Heart right ventricle (tissue), 16 donors: ENCODE measurements at places on chromosomes 6 and 20. TPM values are rescaled to one million over a fixed set of nuclear protein-coding genes. Genes with fewer than 3 reads are reported as not detected.

DNA sequence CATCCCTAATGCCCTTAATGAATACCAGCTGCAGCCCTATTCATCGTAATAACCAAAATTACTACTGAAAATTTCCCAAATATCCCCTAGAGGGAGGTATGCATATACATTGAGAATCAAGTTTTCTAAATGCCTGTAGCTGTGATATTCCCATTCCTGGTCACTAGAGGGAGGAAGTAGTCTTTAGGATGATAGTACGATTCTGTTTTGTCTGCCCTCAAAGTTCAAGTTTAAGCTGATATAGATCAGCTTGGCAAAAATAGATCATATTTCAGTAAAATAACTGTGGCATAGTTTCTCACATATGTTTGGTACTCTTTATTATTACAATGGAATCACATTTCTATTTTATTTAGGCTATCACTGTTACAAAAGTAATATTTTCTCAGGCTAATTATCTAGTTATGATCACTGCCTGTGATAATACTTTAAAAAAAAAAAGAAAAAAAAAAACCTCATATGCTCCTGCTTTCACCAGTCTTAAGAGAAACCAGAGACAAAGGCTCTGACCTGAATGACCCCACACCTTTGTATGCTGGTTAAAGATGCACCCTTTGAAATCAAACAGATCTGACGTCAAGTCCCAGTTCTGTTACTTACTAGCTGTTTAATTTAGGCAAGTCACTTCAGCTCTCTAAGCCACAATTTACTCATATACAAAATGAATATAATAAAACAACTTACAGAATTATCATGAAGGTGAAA lies 11.0 kb downstream of the TSPYL1 start:
- no peak for DNase-seq

DNA sequence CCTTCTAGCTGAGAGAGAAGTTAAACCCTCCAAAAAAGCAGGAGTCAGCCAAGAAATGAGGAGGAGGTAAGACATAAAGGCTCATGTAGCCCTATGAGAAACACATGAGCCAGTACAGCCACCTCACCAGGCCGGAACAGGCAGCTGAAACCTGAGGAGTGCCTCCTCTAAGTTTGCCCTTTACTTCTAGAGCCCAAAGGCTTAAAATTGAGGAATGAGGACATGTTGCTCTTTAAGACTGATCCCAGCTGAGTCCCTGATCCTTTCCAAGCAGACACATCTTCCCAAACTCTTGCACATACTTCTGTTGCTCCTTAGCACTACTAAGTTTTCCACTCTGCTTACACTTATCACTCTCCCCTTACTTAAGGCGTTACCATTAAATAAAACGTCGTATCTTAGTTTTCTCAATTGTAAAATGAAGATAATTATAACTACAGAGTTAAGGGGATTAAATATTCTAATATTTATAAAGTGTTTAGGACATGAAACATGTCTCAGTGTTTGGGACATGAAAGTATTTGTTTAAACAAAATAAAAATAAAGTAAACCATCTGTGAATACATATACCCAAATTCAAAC lies 124.0 kb downstream of the OGFRL1 start:
- DNase-seq: no peak

DNA sequence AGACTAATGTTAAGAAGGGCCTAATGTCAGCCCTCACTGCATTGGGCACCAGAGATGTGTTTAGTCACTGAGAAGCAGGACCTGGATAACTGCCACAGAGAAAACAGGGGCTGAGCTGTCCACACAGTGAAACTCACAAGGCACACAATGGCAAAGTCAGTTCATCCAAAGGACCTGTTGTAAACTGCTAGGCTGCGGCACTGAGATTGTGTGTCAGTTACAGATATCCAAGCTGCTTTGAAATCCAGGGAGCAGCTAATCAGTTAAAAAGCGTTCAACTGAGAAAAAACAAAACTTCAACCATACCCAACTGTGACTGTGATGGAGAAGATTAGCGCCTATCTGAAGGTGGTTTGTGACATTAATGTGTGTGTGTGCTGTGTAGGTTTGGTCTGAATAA lies 27.8 kb upstream of the TMEM14A start:
- no peak for DNase-seq

GRCh38 chr20:62696989-62697388 lies 11.6 kb upstream of the NTSR1 start:
- DNase-seq: no peak

DNA sequence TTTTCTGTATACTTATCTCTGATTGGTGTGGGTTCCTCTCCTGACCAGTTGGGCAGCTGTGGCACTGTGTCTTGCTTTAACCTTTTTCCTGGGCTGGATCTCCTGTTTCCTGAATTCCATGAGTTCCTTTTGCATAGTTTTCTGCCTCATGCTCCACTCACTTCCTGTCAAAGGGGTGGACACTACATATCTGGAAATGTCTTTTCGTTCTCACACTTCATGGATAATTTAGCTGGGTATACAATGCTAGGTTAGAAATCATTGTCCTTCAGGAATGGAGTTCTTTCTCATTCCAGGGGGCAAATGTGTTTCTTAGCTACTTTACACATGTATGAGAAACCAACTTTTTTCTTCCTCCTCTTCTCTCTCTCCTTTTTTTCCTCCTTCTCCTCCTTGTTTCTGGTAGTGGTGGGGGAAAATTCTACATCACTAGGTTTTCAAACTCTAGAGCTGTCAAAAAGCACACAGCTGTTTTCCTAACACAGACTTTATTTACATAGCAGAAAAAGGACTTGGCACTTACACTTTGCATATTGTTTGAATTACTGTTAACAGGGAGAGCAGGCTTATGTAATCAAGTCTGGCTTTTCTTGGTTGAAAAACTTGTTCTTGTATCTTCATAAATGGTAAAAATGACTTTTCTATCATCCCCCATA lies 9.0 kb upstream of the DDX27 start:
- DNase-seq: no peak

DNA sequence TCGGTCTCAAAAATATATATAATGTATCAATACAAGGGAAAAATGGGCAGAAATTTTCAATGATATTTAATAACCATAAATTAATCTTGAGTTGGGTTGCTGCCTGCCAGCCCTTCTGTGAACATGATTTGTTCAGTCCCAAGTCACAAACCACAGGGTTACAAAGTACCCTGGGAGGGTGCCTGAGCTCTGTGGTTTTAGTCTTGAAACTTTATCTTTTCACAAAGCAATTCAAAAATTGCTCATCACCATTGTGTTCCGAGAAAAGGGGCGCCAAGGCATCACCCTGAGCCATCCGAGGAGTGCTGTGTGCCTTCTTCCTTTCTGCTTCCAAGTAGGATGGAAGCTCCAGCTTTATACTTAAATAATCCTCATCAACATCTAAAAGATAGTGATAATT lies 141.6 kb upstream of the AKAP12 start:
- no peak for DNase-seq

DNA sequence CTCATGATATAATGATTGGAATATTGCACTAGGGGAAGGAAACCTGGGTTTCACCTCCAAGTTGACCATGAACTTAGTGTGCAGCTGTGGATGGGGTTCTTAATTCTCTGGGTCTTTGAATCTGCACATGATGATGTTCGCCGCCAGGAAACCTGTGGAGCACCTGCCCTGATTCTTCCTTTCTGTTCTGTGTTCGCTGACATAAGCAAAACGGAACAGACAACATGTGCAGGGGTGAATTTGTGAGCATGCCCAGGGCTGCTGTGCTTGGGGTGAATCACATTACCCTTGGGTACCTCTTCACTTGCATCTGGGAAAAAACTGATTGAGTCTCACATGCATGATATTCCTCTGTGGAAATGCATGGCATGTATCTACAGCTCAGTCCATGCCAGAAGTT lies 48.8 kb downstream of the CAP2 start:
- DNase-seq: no peak

GRCh38 chr6:148441454-148441911 lies 98.8 kb downstream of the SASH1 start:
- DNase-seq: no peak

PTK7 gene
- polyA plus RNA-seq: 6.3 TPM

OR12D3 gene
- not detected for polyA plus RNA-seq
